ENCODE measurements at places on chromosomes 7 and 10.

DNA sequence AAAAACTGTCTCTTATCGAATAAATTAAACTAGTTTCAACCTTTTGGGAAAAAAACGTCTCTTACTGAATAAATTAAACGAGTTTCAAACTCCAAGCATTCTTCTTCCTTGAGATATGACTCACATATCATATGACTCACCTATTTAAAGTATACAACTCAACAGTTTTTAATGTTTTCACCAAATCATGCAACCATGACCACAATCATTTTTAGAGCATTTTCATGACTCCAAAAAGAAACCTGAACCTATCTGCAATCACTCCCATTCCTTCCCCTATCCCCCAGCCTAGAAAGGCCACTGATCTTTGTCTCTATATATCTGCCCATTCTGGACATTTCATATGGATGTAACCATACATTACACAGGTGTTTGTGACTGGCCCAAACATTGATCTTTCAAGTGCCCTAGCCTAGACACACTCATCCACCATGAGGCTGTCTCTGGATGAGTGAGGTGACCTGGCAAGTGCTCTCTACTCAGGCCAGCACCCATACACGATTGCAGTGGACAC, 115.3 kb downstream of the PIP4K2A start:
- no peak for DNase-seq

DNA sequence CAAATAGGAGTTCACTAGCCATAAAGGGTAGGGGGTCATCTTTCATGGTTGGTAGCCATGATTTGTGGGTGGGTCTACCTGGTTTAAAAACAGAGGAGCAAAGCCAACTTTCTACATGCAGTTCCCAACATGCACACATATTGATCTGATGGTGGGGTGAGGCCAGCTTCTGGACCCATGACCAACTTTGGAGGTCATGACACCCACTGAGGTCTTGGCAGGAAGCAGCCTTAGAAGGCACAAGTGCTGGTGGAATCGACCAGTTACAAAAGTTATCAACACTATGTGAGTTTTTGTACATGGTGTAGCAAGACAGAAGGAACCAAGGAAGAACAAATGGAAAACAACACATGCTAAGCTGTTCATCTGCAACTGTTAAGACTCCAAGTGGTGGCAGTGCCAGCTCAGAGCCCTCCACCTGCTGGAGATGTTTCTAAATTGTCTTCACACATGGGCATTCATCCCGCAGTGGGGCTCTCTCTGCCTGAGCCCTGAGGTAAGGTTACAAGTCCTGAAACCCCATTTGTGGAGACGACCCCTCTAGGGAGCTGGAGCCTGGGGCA, 101.1 kb upstream of the TCF7L2 start:
- no peak for DNase-seq

DNA sequence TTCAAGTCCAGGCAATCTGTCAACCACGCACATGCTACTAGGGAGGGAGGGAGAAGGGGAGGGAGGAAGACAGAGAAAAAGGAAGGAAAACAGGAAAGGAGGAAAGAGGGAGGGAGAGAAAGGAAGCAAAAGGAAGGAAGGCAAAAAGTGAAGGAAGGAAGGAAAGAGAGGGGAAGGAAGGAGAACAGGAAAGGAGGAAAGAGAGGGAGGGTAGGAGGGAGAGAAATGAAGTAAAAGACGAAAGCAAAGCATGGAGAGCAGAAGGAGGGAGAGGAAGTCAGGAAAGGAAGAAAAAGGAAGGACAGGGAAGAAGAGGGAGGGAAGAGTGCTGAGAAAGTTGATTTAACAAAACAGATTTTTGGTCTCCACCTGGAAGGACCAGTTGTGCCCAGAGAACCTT, 25.6 kb downstream of the KLF6 start:
- DNase-seq = no peak

DNA sequence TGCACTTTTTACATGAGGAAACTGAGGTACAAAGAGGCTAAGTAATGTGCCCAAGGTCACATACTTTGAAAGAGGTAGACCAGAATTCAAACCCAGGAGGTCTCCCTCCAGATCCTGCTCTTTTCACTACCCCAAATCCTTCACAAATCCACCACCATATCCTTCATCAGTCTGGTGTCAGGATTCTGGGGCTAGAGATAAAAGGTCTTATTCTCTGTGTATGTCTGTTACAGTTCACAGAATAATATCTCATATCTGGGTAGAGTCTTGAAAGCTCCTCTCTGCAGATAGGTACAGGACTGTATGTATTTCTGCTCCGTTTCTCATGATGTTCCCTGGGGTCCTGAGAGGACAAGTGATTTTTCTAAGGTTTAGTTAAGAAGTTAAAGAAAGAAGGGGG, 4.9 kb downstream of the PIK3CG start:
- no peak for DNase-seq

- no peak for DNase-seq
Observed at GRCh38 chr7:101804088-101804963, 13.1 kb upstream of the CUX1 start.

DNA sequence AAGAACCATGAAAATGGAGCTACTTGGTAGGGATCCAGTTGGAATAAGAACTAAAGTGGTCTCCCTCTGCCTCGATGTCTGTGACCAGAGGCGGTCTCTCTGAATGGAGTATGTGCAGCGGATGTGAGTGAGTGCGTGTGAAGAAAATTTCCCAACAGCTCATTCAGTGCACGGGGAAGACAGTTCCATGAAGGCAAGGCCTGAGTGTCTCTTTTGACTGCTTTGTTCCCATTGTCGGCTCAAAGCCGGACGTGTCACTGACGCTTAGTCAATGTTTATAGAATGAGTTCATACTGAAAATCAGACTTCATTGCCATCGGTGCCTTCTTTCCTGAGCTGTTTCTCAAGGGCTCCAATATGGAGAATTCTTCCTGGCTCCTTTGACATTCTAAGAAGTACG, 55.3 kb upstream of the GRB10 start:
- no peak for DNase-seq

Data from activated T-helper 9 cell treated with anti-CD3 and anti-CD28 coated beads, Interleukin-2, amount 50 U/mL, for 16 hours (primary cell).